ENCODE measurements at places on chromosomes 11 and 22. TPM values are rescaled to one million over a fixed set of nuclear protein-coding genes. Genes with fewer than 3 reads are reported as not detected.

The GRK3 gene
- polyA plus RNA-seq, result 3.5 TPM

The OR11H1 gene
- polyA plus RNA-seq, result not detected

The MRGPRF gene
- not detected for polyA plus RNA-seq

The KCNJ1 gene
- 0.03 TPM for polyA plus RNA-seq

DNA sequence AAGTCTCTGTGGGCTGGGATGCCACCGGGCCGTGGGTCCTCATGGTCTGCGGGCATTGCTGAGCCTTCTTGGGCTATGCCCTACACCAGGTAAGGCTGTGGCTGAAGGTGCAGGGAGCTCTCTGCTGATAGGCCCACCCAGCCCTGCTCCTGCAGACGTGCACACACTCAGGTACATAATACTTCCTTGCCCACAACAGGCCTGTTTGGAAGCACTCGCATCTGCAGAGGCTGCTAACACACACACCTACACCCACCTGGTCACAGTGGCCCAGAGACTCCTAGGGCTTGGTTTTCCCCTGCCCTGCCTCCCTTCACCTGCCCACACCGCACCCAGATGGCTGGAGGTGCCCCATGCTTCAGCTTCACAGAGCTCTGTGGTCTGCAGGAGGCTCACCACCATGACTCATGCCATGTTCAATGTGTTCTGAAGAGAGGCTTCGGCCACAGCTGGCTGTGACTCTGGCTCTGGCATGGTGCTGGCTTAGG, 72.8 kb upstream of the KCNQ1OT1 start:
- no peak for DNase-seq

GRCh38 chr11:130423541-130424142, 4.8 kb downstream of the ADAMTS8 start:
- DNase-seq, result no peak

DNA sequence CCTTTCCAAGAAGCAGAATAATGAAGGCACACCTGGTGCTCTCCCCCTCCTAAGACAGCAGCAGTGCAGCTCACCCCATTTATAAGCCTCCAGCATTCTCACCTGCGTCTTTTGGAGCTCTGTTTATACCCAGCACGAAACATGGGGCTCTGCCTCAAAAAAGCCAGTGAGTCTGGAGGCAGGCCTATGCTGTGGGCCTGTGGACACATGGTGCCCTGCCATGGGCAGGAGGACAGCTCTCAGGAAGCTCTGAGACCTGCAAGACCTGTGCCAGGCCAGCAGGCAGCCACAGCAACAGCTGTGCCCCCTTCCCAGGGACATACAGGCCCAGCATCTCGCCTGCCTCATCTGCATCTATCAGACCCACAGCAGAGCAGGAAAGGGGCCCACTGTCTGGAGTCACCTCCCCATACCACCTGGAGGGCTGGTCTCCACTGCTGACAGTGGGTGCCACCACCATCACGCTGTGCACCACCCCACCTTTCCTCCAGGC, 64.2 kb downstream of the DGCR2 start:
- DNase-seq, result no peak

DNA sequence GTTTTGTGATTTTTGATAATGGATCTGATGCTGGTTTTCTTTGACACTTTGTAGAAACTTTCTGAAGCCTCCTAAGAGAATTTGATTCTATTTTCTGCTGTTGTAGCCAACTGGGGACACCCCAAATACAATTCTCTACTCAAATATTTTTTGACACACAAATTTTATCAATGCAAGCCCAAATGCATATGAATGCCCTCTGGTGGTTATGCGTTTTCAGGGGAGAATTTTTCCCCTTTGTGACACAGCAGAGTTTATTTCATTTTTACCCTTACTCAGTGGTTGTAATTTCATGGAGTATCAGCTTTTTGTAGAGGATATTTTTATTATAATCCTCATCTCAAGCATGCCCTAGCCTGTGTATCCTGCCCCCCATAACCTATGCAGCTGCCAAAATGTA, 44.7 kb upstream of the MTMR2 start:
- DNase-seq, result no peak

GRCh38 chr11:111456859-111457730, 55.1 kb downstream of the BTG4 start:
- no peak for DNase-seq

GRCh38 chr22:17918840-17919239, 105.5 kb downstream of the MICAL3 start:
- DNase-seq, result no peak

- peak; percentile 75 for DNase-seq
Observed at GRCh38 chr11:44979543-44980399, 29.1 kb upstream of the TP53I11 start.

GRCh38 chr22:20418211-20418788, 19.3 kb downstream of the SCARF2 start:
- DNase-seq, result peak; percentile 52

- DNase-seq, result no peak
Observed at GRCh38 chr11:95161248-95161647, 69.8 kb downstream of the SESN3 start.

DNA sequence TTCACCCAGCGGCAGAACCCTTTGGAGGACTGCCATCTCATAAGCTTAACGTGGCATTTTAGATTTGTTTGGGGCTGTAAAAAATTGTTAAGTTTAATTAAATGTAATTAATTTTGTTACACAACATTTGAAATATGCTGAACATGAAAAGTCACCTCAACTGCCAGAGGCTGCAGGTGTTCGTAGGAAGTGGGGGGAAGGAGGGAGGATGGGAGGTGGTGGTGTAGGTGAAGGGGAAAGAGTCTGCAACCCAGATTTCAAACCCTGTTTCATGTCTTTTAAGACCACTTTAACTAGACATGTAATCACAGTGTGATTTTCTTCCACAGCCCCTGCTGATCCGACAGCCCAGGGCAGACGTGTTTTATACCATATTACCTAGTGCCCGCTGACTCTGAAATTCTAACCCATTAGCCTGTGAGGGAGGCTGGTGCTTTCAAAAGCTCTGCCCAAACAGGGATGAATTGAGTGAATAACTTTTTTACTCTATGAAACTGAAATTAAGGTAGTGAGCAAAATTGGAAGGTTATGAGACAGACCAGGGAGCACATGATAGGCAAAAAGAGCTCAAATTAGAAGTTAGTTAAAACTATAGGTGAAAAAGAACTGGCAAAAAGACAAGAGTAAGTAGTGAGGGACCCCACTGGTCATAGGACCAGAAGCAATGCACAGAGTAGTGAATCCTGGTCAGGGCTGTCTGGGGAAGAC, 279.8 kb downstream of the DDX10 start:
- DNase-seq, result no peak

DNA sequence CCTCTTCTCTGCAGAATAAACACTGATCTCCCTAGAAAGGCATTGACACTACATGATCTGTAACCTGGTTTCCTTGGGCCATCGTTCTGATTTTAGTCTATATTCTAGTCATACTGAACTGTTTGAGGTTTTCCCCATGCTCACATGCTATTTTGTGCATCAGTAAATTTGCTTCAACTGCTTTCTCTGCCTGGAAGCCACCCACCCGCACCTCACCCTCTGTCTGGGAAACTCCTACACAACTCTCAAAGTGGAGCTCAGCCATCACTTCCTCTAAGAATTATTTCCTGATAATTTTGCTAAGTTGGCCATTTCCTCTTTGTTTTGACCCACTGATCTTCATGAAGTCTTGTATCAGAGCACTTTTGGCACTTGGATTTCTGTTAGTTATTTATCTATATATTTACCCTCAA, 36.1 kb downstream of the MMP20 start:
- no peak for DNase-seq

GRCh38 chr11:126159719-126160344, 51.6 kb downstream of the RPUSD4 start:
- no peak for DNase-seq

- peak; percentile 6 for DNase-seq
Observed at GRCh38 chr11:40445391-40445790, 1014.1 kb downstream of the LRRC4C start.

GRCh38 chr22:48752451-48753380, 1075.0 kb downstream of the BRD1 start:
- DNase-seq, result no peak

DNA sequence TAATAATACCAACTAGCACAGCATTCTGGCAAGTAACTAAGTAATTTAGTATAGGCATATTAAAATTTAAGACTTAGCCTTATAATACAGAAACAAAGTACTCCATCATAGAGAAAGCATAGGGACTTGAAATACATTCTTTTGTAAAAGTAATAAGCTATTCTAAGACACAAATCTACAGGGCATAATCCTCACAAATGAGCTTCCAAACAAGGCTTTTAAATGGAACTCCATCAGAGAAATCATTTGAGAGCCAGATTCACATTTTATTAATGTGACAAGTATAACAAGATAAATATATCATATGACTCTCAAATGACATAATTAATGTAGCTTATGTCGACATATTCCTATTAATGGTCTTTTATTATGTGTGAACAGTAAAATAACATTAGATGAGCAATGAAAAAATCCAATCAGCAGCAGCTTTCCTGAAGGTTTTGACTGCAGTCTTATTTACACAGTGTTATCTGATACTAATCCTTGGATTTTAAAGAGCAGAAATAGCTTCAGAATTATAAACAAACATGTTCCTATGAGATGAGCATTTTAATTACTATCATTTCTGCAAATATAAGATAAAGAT, 241.4 kb downstream of the TTC28 start:
- no peak for DNase-seq

- no peak for DNase-seq
Observed at GRCh38 chr11:111417011-111417765, 38.1 kb upstream of the POU2AF1 start.
